ENCODE measurements at places on chromosomes 6 and 20.

DNA sequence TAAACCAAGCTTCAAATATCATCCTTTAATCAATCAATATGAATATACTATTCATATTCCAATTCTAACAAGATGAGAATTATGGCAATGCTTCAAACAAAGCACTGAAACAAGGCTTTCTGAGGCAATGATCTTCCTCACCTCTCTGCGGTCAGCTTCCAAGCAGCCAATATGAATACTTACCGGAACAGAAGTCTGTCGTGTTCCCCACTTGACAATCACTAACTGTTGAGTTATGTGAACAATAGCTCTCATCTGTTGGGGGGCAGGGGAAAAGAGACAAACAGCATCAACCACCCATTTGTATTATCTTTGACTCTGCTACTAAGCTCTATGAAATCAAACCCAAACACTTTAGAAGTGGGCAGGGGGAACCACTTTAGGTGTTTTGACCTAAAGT lies 4.5 kb downstream of the CD164 start:
- DNase-seq: no peak

- no peak for DNase-seq
Measured at GRCh38 chr6:154986787-154987235, 8.3 kb upstream of the TIAM2 start.

GRCh38 chr6:43276577-43277305 lies 21.3 kb upstream of the SLC22A7 start:
- DNase-seq: no peak

DNA sequence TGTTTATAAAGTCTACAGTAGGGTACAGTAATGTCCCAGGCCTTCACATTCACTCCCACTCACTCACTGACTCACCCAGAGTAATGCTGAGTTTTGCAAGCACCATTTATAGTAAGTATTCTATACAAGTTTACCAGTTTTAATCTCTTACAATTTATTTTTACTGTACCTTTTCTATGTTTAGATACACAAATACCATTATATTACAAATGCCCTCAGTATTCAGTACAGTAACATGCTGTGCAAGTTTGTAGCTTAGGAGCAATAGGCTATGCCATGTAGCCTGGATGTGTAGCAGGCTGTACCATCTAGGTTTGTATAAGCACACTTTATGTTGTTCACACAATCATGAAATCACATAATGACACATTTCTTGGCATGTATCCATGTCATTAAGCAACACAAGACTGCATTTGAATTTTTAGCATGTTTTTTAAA lies 673.6 kb downstream of the CD109 start:
- no peak for DNase-seq

DNA sequence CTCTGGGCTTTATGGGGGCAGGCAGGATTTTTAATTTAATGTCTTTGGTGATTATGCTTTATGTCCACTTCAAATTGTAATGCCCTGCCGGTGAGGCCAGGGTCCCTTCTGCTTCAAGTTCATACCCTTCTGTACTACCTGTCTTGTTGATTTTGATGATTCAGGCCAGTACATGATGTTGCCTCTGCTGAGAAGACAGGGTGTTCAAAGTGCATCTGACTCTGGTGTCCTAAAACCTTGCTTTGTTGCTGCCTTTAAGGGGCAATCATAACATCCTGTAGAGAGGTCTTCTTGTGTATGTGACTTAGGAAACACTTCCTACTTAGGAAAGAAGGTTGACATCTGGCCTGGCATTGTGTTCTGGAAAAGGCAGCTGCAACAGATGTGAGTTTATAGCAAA lies 113.2 kb downstream of the TMEM170B start:
- DNase-seq: no peak

DNA sequence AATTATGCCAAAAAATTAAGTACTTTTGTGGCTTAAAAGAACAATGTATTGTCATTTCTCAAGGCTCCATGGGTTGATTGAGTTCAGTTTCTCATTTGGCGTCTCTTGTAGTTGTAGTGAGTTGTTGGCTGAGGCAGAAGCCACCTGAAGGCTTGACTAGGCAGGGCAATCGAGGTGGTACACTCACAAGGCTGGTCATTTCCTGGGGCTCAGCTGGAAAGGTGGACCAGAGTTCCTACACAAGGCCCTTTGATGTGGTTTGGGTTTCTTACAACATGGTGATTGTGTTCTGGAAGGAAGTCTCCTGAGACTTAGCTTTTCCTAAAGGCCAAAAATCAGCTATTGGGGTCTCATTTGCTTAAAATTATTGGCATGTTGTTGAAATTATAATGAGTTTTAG lies 22.6 kb downstream of the MAS1 start:
- no peak for DNase-seq

Measured in GM12892 (cell line).